ENCODE measurements at places on chromosomes 4 and X.

GRCh38 chr4:110950731-110951130, 327.9 kb upstream of the PITX2 start:
- H3K27ac ChIP-seq = no peak overlapping the region
- DNase-seq = no peak
- H3K27me3 ChIP-seq = no peaks in the 10 kb centered on the region

DNA sequence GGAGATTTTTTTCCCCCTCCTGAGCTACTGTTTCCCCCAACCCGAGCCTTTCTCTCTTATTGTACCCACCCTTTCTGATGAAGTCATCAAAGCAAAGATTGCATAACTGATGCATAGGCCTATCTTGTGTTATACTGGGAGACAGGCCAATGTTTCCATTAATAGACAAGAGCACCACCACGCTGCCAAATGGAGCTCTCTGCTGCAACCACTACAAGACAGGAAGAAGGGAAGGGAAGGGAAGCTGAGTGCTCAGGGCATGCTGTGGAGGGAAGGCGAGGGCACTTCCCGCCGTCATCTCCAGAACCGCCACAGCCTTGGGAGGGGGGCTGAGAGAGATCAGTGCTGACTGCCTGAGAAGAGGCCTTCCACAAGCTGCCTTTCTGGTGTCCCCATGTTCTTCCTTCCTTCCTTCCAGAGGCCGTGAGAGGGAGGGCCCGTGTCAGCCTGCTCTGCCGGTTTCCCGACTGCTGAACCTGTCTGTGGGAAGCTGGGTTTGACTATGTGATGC, 75.0 kb downstream of the MGST2 start:
- peak; percentile 75 for DNase-seq
- no peak overlapping the region for H3K4me3 ChIP-seq
- peak overlapping the region; percentile 24 for H3K27ac ChIP-seq

DNA sequence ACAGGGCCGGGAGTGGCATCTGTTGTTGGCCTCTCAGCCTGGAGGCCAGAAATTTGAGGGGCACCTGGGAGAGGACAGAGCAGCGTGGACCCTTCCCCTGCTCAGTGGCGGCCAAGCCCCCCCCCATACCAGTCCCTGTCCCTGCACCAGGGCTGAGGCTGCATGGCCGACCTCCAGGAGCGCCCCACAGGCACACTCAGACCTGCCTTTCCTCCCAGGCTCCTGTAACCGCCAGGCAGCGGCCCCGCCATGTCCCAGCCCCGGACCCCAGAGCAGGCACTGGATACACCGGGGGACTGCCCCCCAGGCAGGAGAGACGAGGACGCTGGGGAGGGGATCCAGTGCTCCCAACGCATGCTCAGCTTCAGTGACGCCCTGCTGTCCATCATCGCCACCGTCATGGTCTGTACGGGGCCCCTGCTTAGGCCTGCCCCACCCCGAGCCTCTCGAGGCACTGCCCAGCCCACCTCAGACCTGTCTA, 15.3 kb downstream of the TMEM175 start:
- H3K27me3 ChIP-seq = peaks cover 6% of the 10 kb centered on the region
- H3K4me3 ChIP-seq = no peak overlapping the region
- no peak for DNase-seq
- no peaks in the 10 kb centered on the region for H3K36me3 ChIP-seq

GRCh38 chrX:95860127-95860526, 824.5 kb upstream of the DIAPH2 start:
- no peak overlapping the region for H3K27ac ChIP-seq
- no peak for DNase-seq
- H3K36me3 ChIP-seq = no peaks in the 10 kb centered on the region
- H3K27me3 ChIP-seq = no peaks in the 10 kb centered on the region
- no peak overlapping the region for H3K4me3 ChIP-seq

GRCh38 chr4:186190581-186191199, 677 bp upstream of the CYP4V2 start:
- DNase-seq = no peak
- H3K4me1 ChIP-seq = peaks cover 18% of the 10 kb centered on the region
- H3K36me3 ChIP-seq = no peaks in the 10 kb centered on the region
- peaks cover 2% of the 10 kb centered on the region for H3K27me3 ChIP-seq

DNA sequence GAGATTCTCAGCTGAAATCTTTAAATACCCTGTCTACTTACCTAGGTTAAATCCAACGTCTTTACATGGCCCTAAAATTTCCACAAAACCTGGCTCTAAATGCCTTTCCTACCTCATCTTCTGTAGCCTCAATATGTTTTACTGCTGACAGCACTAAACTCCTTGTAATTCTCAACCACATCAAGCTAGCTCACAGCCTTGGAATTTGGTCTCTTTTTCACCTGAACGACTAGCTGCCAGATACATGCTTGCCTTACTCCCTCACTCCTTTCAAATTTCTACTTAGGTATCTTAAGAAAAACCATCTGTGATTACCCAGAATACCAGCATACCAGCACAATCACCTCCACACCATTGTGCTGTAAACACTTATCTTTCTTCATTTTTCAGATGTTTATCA, 635.6 kb upstream of the PCDH10 start:
- peaks cover 2% of the 10 kb centered on the region for H3K27me3 ChIP-seq
- H3K27ac ChIP-seq = no peak overlapping the region
- no peak overlapping the region for H3K4me3 ChIP-seq

GRCh38 chr4:73019462-73020047, 50.0 kb downstream of the COX18 start:
- peaks cover 2% of the 10 kb centered on the region for H3K27me3 ChIP-seq
- peak; percentile 46 for DNase-seq
- H3K27ac ChIP-seq = no peak overlapping the region
- no peaks in the 10 kb centered on the region for H3K36me3 ChIP-seq

DNA sequence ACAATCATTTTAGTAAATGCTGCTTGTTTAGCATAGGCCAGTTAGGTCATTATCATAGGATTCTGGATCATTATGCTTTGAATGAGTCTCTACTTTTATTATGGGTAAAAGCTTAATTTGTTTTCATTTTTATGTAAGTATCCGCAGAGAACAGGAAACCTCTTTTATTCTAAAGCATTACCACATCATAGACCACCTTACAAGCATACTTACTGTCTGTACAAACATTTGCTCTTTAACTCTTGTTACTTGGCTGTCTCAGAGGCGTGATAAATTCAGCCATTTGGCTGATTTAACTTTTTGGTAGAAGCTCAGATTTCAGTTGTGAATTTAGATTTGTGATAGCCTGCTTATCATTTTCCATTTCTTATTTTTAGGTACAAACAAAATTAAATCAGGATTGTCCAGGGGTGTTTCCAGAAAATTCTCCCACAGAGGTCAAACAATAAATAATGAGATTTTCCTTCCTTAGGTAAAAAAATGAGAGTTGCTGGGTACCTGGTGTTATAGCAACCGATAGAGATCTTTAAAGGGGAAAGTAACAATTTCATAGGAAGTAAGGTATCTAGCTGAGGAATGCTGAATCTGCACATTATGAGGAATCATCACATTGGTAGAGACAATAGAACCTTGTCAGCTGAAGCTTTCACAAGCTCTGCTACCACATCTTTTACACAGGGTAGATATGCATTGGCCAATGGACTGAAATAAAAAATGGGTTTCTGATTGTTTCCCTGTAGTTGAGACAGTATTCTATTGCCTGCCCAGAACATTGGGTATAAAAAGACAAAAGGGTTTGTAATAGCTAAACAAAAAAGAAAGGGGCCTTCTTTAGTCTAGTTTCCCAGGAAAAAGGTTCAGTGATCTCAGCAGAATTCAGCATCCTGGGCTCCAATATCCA, 62.5 kb downstream of the NDNF start:
- H3K4me3 ChIP-seq = no peak overlapping the region
- DNase-seq = no peak
- no peak overlapping the region for H3K27ac ChIP-seq
- no peaks in the 10 kb centered on the region for H3K27me3 ChIP-seq
- no peaks in the 10 kb centered on the region for H3K4me1 ChIP-seq
- no peaks in the 10 kb centered on the region for H3K36me3 ChIP-seq

GRCh38 chr4:102268355-102268754, 76.9 kb downstream of the SLC39A8 start:
- no peak overlapping the region for H3K27ac ChIP-seq
- H3K36me3 ChIP-seq = no peaks in the 10 kb centered on the region
- H3K4me3 ChIP-seq = no peak overlapping the region
- no peak for DNase-seq
- H3K27me3 ChIP-seq = peaks cover 9% of the 10 kb centered on the region

GRCh38 chrX:118660085-118660484, 67.3 kb upstream of the IL13RA1 start:
- H3K4me1 ChIP-seq = peaks cover 6% of the 10 kb centered on the region
- H3K4me3 ChIP-seq = no peak overlapping the region
- peaks cover 2% of the 10 kb centered on the region for H3K27me3 ChIP-seq
- peaks cover 5% of the 10 kb centered on the region for H3K36me3 ChIP-seq
- H3K27ac ChIP-seq = no peak overlapping the region

- no peak for DNase-seq
- H3K27ac ChIP-seq = no peak overlapping the region
- peaks cover 6% of the 10 kb centered on the region for H3K4me1 ChIP-seq
- no peaks in the 10 kb centered on the region for H3K36me3 ChIP-seq
These were observed 343.6 kb downstream of the SPRY1 start for GRCh38 chr4:123740236-123740635.

GRCh38 chrX:48649102-48649501, 34.5 kb upstream of the WAS start:
- DNase-seq = no peak
- H3K27me3 ChIP-seq = peaks cover 6% of the 10 kb centered on the region
- no peak overlapping the region for H3K27ac ChIP-seq
- H3K36me3 ChIP-seq = no peaks in the 10 kb centered on the region

DNA sequence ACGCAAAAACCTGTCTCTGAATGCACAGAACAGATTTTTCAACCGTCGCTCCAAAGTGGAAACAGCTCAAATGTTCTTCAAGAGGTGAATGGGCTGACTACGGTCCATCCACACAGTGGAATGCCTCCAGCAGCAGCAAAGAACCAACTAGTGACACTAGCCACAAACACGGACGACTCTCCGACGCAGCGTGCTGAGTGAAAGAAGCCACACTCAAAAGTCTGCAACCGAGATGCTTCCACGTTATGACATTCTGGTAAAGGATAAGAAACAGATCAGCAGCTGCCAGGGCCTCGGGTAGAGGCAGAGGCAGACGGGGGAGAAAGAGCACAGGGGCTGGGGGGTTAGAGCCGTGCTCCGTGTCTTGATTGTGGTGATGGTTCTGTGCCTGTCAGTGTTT, 125.2 kb downstream of the AFAP1 start:
- no peak for DNase-seq
- H3K36me3 ChIP-seq = peaks cover 91% of the 10 kb centered on the region
- peaks cover 99% of the 10 kb centered on the region for H3K4me1 ChIP-seq
- peak overlapping the region; percentile 69 for H3K27ac ChIP-seq

DNA sequence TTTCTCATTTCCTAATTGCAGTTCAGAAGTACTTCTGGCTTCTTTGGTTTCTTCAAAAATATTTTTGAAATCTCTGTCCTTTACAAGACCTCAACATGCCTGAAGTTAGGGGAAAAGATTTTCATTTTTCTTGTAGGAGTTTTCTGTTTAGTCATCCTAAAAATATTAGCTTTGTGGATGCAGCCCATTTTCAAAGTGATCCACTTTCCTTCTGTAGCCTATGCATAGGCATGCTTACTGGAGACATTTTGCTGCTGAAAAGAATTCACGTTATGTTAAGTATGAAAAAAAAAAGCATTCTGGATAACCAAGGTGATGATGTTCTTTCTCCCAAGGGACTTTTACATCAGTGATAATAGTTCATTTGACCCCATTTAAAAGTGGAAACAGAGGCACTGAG, 245.6 kb downstream of the THOC2 start:
- peak; percentile 39 for DNase-seq
- no peaks in the 10 kb centered on the region for H3K27me3 ChIP-seq
- no peaks in the 10 kb centered on the region for H3K36me3 ChIP-seq

DNA sequence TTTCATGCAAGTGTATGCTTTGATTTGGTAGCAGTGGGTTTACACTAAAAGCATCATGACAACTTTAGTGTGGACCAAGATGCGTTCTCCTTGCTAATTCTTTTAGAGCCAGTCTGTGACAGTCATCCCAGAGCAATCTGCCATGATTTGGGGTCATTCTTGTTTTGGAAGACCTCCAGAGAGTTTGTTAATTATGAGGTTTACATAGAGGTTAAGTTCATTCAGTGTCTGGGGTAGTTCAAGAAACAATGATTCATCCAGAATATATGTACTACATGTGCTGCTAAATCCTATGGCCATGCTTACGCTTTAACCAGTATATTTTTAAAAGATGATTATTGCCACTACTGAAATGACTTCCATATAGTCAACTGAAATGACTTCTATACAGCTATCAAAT, 328.5 kb upstream of the AGA start:
- H3K27ac ChIP-seq = no peak overlapping the region
- DNase-seq = no peak
- peaks cover 6% of the 10 kb centered on the region for H3K4me1 ChIP-seq
- H3K27me3 ChIP-seq = no peaks in the 10 kb centered on the region

GRCh38 chr4:163071308-163071707, 95.4 kb downstream of the NAF1 start:
- no peak overlapping the region for H3K27ac ChIP-seq
- H3K27me3 ChIP-seq = peaks cover 7% of the 10 kb centered on the region
- no peak overlapping the region for H3K4me3 ChIP-seq
- no peak for DNase-seq
- no peaks in the 10 kb centered on the region for H3K36me3 ChIP-seq
- peaks cover 13% of the 10 kb centered on the region for H3K4me1 ChIP-seq

GRCh38 chr4:97761445-97762114, 381.7 kb downstream of the STPG2 start:
- H3K27me3 ChIP-seq = peaks cover 2% of the 10 kb centered on the region
- no peaks in the 10 kb centered on the region for H3K36me3 ChIP-seq
- H3K4me1 ChIP-seq = no peaks in the 10 kb centered on the region
- no peak for DNase-seq
- no peak overlapping the region for H3K27ac ChIP-seq
- H3K4me3 ChIP-seq = no peak overlapping the region

DNA sequence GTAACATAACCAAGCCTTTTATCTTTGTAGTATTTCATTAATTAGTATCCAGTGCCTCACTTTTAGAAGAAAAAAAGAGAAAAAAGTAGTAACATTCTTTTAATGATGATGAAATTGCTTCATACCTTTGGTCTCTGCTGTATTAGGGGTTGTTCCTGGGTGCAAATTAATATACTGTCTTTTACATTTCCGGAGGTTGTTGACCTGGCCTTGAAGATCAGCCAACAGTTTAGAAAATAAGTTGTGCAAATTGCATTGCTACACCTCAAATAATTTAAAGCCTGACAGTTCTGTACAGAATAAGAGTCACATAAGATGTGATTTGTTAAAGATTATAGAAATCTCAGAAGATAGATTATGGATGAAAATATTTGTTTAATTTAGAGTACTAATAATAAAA, 3.8 kb downstream of the NFKB1 start:
- no peak for DNase-seq
- no peak overlapping the region for H3K4me3 ChIP-seq
- peaks cover 42% of the 10 kb centered on the region for H3K4me1 ChIP-seq
- peaks cover 1% of the 10 kb centered on the region for H3K27me3 ChIP-seq

- peaks cover 4% of the 10 kb centered on the region for H3K4me1 ChIP-seq
- H3K27me3 ChIP-seq = no peaks in the 10 kb centered on the region
- no peaks in the 10 kb centered on the region for H3K36me3 ChIP-seq
- DNase-seq = no peak
- no peak overlapping the region for H3K4me3 ChIP-seq
These were observed 13.5 kb upstream of the FGG start for GRCh38 chr4:154625971-154626370.
